Caudate nucleus (tissue), 63 donors: ENCODE measurements at places on chromosomes 11 and 22.

DNA sequence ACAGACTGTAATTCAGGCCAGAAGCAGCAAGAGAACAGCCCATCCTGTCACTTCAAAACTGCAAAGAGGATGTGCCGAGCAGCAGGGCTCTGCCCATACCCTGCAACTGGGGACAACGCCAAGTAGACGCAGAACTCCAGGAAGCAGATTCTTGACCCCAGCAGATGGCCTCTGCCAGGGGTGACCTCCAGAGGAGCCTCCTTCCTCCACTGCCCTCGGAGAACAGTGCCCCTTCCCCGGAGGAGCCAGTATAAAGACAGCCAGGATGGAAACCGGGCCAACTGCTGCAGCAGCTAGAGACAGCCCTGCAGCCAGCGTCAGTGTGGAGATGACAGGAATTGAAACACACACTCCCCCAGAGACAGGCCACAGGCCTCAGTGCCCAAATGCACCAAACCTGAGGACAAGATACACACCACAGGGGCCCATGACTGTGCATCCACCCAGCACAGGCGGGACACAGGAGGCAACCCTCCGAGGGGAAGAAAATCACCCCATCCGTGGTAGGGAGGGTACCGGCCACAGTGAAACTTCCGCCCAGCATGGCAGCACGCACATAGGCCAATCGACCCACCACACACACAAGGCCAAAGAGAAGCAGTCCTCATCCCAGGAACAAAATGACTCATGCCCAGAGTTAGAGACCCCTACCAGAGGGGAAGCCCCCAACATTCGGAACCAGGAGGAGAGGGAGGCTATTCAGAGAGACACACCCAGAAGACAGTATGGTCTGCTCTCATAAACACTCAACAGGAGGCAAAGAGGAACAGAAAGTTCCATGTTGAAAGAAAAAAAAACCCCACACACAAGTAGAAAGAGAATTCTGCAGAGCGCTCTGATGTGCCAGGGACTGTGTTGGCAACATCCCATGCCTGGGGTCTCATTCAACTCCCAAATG lies 5.6 kb downstream of the AHNAK start:
- no peak for DNase-seq

GRCh38 chr22:49767355-49768062 lies 60.2 kb downstream of the BRD1 start:
- DNase-seq = no peak

- DNase-seq = no peak
Observed at GRCh38 chr22:29470159-29470855, 9.7 kb upstream of the NEFH start.

- no peak for DNase-seq
Observed at GRCh38 chr11:84685149-84685548, 942.0 kb downstream of the DLG2 start.

DNA sequence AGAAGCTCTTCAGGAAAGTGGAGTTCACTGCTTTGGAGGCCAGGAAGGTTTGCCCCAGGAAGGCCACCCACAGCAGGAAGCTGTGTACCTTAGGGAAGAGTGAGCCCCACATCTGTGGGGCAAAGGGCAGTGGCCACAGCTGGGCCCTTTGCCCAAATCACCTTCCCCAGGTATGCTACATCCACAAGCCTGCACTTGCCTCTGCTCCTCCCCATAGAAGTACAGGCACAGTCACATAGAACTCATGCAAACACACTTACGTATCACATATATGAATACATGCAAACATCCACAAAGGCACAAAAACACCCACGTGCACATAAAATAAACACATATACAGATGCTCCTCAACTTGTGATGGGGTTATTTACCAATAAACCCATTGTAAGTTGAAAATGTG lies 2.1 kb downstream of the TRIM29 start:
- DNase-seq = no peak

DNA sequence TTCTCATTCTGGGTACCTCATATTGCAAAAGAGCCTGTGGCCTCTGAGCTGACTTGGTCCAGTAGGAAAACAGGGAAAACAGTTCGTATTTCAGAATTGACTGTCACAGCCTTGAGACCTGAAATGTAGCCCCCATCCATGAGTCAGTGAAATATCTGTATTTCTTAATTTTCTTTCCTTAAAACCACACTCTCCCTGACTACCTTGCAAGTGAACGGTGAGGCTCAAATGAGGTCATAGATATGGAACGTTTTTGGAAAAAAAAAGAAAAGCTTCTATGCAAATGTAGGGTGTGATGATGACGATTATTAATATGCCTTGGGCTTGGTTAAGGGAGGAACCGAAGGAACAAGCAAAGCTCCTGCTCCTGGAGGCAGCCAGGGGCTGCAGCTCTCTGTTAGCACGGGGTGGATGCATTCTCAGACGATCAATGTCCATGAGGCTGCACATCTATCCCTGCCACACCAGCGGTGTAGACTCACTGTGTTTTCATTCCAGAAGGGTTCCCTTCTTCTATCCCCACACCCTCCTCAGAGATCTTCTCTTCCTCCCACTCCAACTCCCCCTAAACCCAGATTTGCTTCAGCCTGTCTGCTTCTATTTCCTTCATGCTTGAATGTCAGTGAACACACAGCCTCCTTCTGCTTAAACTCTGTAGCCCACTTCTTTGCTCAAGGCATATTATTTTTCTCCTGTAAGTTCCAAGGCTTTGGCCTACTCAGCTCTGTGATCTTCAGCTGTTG lies 29.2 kb upstream of the SCN3B start:
- DNase-seq = peak; percentile 34

DNA sequence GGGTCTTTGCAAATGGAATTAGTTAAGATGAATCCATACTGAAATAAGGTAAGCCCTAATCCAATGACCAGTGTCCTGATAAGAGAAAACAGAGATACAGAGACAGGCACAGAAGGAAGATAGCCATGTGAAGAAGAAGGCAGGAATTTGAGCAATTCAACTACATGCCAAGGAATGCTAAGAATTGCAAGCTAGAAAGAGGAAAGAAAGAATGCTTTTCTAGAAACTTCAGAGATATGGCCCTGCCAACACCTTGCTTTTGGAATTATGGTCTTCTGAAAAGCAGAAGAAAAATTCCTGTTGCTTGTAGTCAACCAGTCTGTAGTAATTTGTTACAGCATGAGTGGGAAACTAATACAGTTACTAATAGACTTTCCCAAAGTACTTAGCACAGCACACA lies 111.3 kb downstream of the SLC17A6 start:
- DNase-seq = no peak

GRCh38 chr11:124867700-124868099 lies 2.5 kb downstream of the ROBO3 start:
- DNase-seq = no peak

- DNase-seq = no peak
Observed at GRCh38 chr11:3094223-3094824, 37.1 kb upstream of the CARS1 start.

- no peak for DNase-seq
Observed at GRCh38 chr22:30201945-30202344, 44.6 kb downstream of the LIF start.

- no peak for DNase-seq
Observed at GRCh38 chr11:59201353-59201752, 11.4 kb downstream of the MPEG1 start.

DNA sequence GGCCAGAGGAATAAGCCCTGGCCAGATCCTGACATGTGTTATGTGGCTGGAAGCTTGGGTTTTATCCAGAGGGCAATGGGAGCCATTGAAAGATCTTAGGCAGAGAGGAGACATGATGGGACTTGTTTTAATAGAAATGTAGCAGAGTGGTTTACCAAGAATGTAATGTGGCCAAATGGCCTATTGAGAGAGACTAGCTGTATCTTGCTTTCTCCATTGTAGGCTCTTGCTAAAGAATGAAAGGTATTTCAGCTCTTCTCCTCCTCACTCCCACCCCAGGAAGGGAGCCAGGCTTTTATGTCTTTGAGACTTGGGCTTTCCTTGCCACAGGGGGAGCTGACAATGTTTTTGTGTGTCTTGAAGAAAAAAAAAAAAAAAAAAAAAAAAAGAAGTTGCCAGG lies 82.3 kb downstream of the TRIM29 start:
- no peak for DNase-seq

GRCh38 chr22:28855355-28856094 lies 27.8 kb upstream of the ZNRF3 start:
- peak; percentile 13 for DNase-seq

GRCh38 chr11:19577976-19578619 lies 134.5 kb upstream of the NAV2 start:
- DNase-seq = no peak

DNA sequence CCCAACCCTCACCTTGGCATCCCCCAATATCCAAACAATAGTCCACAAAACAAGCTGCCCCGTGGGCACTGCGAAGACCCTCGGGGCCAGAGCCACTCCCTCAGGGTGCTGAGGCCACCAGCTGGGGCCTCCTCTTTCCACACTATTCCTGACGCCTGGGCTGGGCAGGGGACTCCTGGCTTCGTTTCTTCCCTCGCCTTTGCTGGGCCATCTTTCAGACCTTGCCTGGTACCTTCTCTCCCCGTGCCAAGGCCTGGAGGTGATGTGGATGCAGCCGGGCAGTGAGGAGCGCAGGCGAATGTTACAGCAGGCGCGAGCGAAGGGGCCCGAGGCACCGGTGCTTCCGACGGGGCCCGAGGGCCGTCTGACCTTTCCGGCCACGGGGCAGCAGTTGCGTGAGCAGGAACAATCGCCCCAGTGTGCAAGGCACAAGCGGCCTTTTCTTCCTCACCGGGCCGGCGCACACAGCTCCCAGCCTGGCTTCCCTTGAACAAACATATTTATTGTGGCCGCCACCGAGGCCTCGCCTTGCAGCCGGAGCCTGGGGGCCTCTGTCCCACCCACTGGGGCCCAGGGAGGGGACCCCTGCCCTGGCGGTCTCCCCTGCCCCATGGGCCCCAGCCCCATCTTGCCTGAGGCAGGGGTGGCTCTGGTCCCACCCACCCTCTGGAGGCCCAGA lies 32.6 kb upstream of the KCNQ1OT1 start:
- peak; percentile 61 for DNase-seq

- DNase-seq = no peak
Observed at GRCh38 chr22:41526226-41526829, 17.9 kb downstream of the POLR3H start.

GRCh38 chr22:41725510-41726110 lies 26.3 kb downstream of the MEI1 start:
- DNase-seq = no peak
